Thymus (tissue), 14 donors: ENCODE measurements at places on chromosomes 1 and 21. TPM values are rescaled to one million over a fixed set of nuclear protein-coding genes. Genes with fewer than 3 reads are reported as not detected.

The SPATA6 gene
- 6.0 TPM for total RNA-seq

The KRTAP10-3 gene
- not detected for total RNA-seq

DNA sequence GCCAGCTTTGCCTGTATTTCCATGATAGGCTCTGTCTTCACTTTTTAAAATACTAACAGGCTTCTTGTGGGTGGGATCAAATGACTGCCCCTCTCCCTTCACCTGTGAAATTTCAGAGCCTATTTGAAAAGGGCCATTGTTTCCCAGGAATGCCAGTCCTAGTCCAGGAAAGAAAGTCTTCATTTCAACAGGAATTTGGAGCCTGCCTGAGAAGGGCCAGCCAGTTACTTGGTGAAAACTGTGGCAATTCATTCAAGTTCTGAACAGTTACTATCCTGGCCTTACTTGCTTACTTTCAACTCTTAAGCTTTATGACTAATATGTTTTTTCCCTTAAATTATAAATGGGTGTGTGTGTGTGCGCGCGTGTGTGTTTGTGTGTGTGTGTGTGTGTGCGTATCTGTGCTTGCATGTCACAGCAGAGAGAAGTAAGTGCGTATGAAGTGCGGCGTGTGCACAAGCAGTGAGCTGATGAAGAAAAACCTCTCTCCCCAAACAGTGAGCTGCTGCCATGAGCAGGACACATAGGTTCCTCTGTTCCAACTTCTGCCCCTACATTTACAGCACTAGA, 67.5 kb upstream of the RNPC3 start:
- no peaks in the 10 kb centered on the region for H3K27me3 ChIP-seq
- H3K4me1 ChIP-seq: no peaks in the 10 kb centered on the region
- H3K27ac ChIP-seq: no peak overlapping the region
- no peak overlapping the region for H3K4me3 ChIP-seq
- no peaks in the 10 kb centered on the region for H3K36me3 ChIP-seq

DNA sequence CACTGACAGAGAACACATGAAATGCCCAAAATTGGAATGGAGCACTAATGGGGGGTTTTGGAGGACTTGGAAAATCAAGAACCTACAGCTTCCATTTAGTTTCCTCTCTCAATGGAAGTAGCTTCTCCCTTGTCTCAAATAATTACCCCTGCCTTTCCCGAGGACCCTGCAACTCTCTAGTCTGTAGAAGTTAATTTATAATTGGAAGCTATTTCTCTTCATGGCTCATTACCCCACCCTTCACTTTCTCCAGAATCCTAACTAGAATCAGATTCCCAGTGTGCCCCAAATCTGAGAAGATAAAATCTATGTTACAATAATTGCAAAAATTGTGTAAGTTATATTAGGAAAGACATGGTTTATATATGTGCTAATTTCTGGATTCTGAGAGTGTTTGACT, 181.5 kb upstream of the ATP1B1 start:
- H3K36me3 ChIP-seq: no peaks in the 10 kb centered on the region
- no peak overlapping the region for H3K27ac ChIP-seq
- H3K4me3 ChIP-seq: no peak overlapping the region
- no peak for DNase-seq

GRCh38 chr1:113403065-113403464, 12.8 kb downstream of the MAGI3 start:
- H3K4me3 ChIP-seq: no peak overlapping the region
- no peaks in the 10 kb centered on the region for H3K27me3 ChIP-seq
- H3K4me1 ChIP-seq: no peaks in the 10 kb centered on the region
- H3K27ac ChIP-seq: no peak overlapping the region
- H3K36me3 ChIP-seq: no peaks in the 10 kb centered on the region

GRCh38 chr1:48047116-48047515, 49.9 kb upstream of the TRABD2B start:
- H3K36me3 ChIP-seq: no peaks in the 10 kb centered on the region
- no peak overlapping the region for H3K4me3 ChIP-seq
- no peak overlapping the region for H3K27ac ChIP-seq
- no peaks in the 10 kb centered on the region for H3K27me3 ChIP-seq
- no peak for DNase-seq
- no peaks in the 10 kb centered on the region for H3K4me1 ChIP-seq

GRCh38 chr1:182384387-182384960, 7.1 kb downstream of the GLUL start:
- no peak overlapping the region for H3K27ac ChIP-seq
- no peak overlapping the region for H3K4me3 ChIP-seq
- no peaks in the 10 kb centered on the region for H3K27me3 ChIP-seq
- no peak for DNase-seq
- H3K4me1 ChIP-seq: peaks cover 13% of the 10 kb centered on the region

DNA sequence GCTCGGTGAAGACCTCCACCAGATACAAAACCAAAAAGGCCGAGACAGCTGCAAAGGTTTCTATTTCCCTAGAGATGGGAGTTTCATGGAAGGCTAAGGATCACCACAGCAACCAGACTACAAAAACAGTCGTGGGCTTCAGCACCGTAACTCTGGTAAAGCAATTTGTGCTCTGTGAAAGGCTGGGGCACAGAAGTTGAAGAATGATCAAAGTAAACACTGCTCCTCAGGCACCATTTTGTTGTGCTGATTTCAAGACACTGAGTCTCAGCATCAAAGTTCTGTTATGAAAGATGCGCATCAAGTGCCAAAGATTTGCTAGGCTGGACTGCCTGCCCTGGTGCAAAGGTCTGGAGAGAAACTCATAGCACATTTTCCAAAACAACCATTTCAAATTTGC, 116.2 kb downstream of the TGFBR3 start:
- no peaks in the 10 kb centered on the region for H3K36me3 ChIP-seq
- H3K4me1 ChIP-seq: no peaks in the 10 kb centered on the region
- no peak overlapping the region for H3K4me3 ChIP-seq

DNA sequence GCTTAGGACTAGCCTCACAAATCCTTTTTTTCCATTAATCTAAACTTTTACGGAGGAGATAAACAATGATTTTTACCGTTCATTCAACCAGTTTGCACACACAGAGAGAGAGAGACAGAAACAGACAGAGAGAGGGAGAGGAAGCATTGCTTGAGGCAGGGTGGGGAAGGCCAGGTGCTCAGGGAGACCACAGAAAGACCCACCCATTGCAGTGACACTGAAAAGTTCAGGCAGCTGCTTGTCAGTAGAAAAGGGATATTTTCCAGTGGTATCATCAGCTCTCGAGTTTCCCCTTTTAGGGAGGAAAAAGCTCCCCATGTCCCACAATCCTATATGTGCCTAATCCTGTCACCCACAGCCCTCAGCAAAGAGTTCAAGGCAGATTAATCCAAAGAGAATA, 27.2 kb downstream of the TCP10L start:
- DNase-seq: no peak
- H3K27me3 ChIP-seq: no peaks in the 10 kb centered on the region
- H3K36me3 ChIP-seq: no peaks in the 10 kb centered on the region
- H3K4me1 ChIP-seq: peaks cover 13% of the 10 kb centered on the region
- peak overlapping the region; percentile 74 for H3K27ac ChIP-seq

GRCh38 chr1:34052565-34052964, 112.5 kb downstream of the CSMD2 start:
- no peak overlapping the region for H3K4me3 ChIP-seq
- no peaks in the 10 kb centered on the region for H3K27me3 ChIP-seq
- DNase-seq: no peak
- no peaks in the 10 kb centered on the region for H3K4me1 ChIP-seq

GRCh38 chr1:167911413-167911812, 2.5 kb downstream of the ADCY10 start:
- H3K4me1 ChIP-seq: no peaks in the 10 kb centered on the region
- peaks cover 6% of the 10 kb centered on the region for H3K36me3 ChIP-seq
- no peak for DNase-seq
- no peaks in the 10 kb centered on the region for H3K27me3 ChIP-seq
- no peak overlapping the region for H3K4me3 ChIP-seq

- no peak for DNase-seq
- H3K4me1 ChIP-seq: no peaks in the 10 kb centered on the region
- no peak overlapping the region for H3K4me3 ChIP-seq
- H3K27ac ChIP-seq: no peak overlapping the region
- H3K36me3 ChIP-seq: no peaks in the 10 kb centered on the region
Observed at GRCh38 chr1:233031521-233031920, 81.1 kb downstream of the NTPCR start.
